ENCODE measurements at places on chromosomes 5 and 9. TPM values are rescaled to one million over a fixed set of nuclear protein-coding genes. Genes with fewer than 3 reads are reported as not detected.

Gene C5orf58
- 0.48 TPM for polyA plus RNA-seq

Gene EIF4E1B
- 0.05 TPM for polyA plus RNA-seq

- DNase-seq = no peak
These were observed 124.8 kb upstream of the RAD23B start for GRCh38 chr9:107158321-107158720.

DNA sequence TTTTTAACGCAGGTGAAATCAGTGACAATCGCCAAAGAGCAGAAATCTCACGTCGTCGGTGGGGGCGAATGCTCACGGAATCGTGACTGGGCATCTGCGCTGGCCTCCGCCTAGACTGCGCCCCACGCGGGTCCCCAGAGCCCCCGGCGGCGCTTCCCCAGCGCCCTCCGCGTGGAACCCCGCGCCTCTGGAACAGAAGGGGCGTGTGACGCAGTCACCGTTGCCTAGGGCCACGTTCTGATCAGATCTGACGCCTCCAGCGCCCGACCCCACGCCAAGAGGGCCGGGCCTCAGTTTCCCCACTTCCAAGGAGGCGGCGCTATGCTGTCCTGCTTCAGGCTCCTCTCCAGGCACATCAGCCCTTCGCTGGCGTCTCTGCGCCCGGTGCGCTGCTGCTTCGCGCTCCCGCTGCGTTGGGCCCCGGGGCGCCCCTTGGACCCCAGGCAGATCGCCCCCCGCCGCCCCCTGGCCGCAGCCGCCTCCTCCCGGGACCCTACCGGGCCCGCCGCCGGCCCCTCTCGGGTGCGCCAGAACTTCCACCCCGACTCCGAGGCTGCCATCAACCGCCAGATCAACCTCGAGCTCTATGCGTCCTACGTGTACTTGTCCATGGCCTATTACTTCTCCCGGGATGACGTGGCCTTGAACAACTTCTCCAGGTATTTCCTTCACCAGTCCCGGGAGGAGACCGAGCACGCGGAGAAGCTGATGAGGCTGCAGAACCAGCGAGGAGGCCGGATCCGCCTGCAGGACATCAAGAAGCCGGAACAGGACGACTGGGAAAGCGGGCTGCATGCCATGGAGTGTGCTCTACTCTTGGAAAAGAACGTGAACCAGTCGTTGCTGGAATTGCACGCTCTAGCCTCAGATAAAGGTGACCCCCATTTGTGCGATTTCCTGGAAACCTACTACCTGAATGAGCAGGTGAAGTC lies at the start of gene FTMT:
Gene FTMT (plus strand): TSS at position 240 of the 932 bp plus-strand sequence. CDS start 82 bp downstream, at position 322.
- DNase-seq = no peak

- no peak for DNase-seq
These were observed 478 bp downstream of the TEX10 start for GRCh38 chr9:100352201-100352726.

DNA sequence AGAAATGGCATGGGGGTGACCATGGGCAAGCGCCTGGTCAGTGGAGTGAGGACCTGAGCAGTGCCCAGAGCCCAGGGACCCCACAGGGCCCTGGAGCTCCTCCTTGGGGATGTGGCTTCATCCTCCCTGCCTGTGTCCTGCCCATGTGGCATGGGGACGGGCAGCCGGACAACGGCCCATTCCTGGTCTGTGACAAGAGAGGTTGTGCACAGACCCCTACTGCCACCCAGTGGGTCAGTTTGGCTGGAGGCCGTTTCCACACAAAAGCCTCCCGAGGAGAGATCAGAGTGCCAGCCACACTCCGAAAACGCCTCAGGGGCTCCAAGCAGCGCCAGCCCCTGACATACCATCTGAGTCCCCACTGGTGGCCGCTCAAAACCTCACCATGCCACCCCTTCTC lies 19.8 kb downstream of the SLC6A18 start:
- DNase-seq = no peak

- no peak for DNase-seq
These were observed 547.8 kb downstream of the CCDC171 start for GRCh38 chr9:16100537-16101091.

DNA sequence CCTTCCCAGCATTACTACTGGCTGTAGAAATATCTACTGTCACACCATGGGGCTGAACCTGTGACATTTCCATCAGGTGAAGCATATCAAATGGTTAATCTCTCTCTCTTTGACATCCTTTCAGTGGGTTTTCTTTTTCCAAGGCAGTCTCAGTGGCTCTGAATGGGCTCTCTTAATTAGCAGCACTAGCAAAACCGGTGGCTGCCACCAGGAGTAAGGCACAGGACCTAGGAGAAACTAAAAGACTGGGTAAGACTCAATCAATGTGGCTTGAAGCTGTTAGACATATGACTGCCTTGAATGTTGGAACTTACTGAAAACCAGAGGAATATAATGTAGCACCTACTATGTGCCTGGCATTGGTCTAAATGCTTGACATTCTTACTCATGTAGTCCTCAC lies 445.0 kb upstream of the KIF2A start:
- no peak for DNase-seq

DNA sequence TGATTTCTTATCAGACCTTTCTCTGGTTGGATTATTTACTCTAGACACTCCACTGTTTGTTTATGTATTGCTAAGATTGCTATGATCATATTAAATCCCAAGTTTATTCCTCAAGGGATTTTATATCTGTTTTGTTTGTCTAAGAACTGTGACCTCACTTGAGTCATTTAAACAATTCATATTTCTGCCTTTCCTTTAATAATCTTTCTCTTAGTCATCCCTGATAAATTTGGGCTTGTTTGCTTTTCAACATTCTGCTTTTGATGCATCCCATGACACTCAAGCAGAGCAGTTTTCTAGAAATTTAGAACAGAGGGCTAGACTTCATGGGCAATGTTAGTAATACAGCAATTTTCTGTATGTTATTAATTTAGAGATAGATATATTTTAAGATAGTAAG lies 231.6 kb upstream of the TNC start:
- no peak for DNase-seq

GRCh38 chr9:98766586-98766985 lies 29.8 kb downstream of the ANKS6 start:
- DNase-seq = no peak

DNA sequence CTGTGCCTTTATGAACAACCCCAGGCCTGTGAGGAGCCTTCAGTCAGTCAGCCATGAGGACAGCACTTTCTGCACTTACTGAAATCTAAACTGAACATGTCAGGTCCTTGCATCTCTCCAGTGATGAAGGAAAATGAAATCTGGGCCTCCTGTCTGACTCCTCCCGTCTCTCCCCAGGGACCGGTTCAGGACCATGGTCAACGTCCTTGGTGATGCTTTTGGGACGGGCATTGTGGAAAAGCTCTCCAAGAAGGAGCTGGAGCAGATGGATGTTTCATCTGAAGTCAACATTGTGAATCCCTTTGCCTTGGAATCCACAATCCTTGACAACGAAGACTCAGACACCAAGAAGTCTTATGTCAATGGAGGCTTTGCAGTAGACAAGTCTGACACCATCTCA lies 77.0 kb upstream of the PLPP6 start:
- DNase-seq = no peak

Measured in thymus (tissue), 14 donors.